ENCODE measurements at places on chromosomes 12 and 14. TPM values are rescaled to one million over a fixed set of nuclear protein-coding genes. Genes with fewer than 3 reads are reported as not detected.
A peak's percentile ranks its signal among the peaks of the same experiment; 100 is the strongest.

GRCh38 chr12:123076604-123077297 lies 74.1 kb downstream of the PITPNM2 start:
- DNase-seq = no peak

DNA sequence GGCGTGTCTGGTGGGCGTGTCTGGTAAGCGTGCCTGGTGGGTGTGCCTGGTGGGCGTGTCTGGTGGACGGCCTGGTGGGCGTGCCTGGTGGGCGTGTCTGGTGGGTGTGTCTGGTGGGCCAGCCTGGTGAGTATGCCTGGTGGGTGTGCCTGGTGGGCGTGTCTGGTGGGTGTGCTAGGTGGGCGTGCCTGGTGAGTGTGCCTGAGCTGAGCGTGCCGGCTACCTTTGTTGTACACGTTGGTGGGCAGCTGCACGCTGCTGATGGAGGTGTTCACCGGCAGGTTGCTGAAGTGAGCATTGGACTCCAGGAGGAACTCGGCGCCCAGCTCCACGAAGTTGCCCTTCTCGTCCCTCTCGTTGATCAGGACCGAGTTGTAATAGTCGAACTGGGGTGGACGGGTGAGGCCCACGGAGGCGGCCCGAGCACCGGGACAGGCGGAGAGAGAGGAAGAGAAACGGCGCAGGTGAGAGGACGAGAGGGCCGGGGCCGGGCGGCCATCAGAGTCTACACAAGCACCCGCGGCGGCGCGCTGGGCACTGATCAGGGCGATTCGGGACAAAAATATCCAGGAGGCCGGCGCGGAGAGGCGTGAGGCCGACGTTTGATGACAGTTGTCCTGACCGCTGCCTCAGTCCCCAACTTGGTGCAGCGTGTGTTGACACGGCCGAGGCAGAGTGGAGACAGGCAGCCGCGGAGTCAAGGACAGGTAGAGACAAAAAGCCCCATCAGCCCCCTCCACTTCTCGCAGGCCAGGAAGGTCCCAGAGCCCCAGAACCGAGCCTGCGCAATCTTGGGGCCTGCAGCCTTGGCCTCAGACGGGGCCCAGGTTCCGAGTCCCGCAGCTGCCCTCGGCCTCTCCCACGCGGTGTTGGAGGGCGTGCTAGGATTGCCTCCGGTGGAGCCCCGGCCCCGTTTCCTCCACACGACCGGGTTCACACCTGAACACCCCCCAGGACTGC lies 10.5 kb downstream of the CACNA2D4 start:
- DNase-seq = no peak

DNA sequence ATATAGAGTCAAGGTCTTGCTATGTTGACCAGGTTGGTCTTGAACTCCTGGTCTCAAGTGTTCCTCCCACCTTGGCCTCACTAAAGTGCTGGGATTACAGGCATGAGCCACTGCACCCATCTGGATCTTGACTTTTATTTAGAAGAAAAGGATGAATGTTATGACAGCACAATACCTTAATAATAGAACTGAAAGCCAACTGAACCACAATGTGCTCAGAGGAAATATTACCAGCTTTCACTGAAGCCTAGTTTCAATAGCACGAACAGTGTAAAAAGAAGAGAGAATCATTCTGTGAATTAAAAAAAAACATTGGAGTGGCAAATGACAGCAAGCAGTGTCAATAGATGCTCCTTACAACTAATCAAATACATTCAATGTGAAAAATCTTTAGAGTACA lies 239.2 kb upstream of the RMST start:
- DNase-seq = no peak

- no peak for DNase-seq
These were observed 76.7 kb upstream of the RFLNA start for GRCh38 chr12:124218243-124218560.

DNA sequence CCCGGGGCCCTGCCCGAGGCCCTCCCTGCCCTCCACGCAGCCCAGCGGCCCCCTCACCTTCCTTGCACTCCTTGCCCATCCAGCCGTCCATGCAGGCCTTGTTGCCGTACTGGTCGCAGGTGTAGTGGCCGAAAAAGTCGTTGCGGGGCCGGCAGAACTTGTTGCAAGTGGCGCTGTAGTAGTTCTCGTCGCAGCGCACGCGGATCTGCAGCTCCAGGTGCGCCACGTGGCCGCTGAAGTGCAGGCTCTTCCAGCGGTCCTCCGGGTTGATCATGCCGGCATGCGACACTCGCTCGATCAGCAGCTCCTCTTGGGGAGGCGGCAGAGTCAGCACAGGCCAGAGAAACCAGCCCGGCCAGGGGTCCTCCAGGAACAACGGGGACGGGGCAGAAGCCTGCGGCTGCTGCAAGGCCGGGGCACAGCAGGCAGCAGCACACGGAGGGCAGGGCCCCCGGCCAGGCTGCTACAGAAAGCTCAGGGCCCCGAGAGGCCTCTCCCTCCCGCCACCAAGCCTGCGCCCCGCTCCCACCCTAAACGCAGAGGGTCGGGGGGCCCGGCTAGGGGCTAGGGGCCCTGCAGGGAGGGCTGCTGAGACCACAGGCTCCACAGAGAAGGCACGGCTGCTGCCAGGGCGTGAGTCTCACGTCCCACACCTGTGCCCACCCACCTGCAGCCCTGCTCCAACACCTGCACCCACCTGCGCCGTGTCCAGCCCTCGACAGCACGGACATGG lies 12.7 kb downstream of the JAG2 start:
- no peak for DNase-seq

- DNase-seq = no peak
These were observed 61.8 kb downstream of the FBXL14 start for GRCh38 chr12:1532375-1533165.

- no peak for DNase-seq
These were observed 34.6 kb downstream of the XRCC3 start for GRCh38 chr14:103680491-103681231.

DNA sequence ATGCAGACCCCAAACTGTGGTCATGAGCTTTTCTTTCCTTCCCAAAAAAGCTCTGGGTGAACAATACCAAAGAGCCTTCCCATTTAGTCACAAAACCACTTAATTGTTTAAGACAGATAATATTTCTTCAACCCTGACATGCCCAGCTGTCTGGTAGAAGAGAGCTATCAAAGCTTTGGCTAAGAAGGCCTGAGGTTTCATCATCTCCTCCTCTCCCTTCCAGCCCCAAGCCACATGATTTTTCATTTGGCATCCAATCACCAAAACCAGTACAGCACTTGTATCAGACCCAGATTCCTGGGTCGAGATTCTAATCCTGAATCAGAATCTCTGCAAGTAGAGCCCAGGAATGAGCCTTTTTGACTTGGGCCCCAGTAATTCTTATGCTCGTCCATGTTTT lies 199.6 kb upstream of the TMEM260 start:
- no peak for DNase-seq

DNA sequence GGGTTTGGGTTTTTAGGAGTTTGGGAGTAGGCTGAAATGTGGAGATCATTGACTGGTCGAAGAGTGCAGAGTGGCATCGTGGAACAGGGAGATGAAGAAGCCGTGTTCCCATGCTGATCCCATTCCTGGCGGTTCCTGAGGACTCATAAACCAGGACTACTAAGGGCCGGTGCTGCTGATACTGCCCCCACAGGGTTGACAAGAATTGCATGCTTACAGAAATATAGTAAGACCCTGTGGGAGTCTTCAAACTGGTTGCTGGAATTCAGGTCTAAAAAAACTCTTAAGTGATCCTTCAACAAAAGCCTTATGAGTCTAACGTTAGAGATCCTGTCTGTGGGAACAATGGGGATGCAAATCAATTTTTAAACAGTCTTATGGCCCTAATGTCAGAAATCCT lies 64.0 kb upstream of the ARHGAP5 start:
- no peak for DNase-seq

DNA sequence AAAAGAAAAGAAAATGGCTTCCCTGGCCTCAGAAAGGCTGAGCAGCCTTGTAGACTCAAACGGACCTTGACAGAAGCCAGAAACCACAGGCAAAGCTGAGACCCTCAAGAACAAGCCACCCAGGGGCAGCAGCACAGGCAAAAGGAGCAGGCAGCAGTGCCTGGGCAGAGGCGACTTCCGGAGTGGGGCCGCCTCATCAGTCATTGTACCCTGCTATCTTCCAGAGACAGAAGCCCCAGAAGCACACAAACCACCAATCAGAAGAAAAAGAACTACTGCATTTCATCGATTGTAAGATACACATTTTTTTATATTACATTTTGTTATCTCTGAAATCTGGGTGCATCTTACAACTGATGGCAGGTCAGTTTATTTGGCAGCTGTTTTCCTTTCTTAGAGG lies 58.2 kb upstream of the ZFP36L1 start:
- no peak for DNase-seq

DNA sequence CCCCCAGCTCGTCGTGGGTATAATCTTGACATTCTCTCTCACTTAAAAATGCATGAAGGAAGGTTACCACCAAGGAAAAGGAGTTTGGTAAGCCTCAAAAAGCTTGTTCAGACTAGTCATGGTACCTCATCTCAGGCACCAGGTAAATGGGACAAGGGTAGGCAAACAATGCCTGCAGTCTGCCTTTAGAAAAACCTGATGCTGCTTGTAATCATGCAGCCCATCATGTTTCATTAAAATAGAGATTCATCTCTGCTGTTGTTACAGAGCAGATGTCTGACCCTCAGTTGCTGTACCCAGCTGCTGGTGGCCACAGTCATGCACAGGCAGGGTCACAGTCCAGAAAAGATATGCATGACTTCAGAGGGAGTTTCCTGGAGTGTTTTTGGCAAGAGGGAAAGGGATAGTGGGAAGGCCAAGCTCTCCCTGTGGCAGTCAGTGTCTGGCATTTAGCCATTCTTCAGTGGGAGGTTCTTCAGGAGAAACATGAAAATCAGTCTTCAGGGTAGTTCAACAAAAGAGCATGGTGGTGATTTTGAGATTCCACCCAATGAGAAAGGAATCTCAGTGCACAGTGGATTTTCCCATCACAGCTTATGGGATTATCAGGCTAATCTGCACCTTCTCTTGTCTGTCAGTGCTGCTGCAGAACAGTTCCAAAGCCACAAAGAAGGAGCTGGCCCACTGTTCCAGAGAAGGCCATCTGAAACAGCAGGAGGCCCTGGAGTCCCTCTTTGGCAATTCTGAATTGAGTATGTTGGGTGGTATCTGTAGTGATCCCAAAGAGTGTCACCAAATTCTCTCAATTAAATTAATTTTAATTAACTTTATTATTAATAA lies 202.7 kb upstream of the FRMD6 start:
- DNase-seq = peak; percentile 40

DNA sequence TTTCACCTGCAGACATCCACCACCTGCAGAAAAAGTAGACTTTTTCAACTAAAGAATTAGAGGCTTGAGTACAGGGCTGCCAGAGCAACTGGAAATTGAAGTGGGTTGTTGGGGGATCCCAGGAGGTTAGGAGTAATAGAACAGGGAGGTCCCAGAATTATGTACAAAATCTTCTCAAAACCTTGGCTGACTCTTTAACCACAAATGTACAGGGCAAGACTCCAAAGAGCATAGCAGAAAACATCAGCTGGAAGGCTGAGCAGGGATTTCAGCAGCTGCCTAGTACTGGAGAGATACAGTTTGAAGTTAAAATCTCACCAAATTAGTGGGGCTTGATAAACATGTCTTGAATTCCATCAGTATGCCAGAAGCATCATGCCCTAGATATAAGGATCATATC lies 191.6 kb downstream of the CRADD start:
- peak; percentile 58 for DNase-seq

DNA sequence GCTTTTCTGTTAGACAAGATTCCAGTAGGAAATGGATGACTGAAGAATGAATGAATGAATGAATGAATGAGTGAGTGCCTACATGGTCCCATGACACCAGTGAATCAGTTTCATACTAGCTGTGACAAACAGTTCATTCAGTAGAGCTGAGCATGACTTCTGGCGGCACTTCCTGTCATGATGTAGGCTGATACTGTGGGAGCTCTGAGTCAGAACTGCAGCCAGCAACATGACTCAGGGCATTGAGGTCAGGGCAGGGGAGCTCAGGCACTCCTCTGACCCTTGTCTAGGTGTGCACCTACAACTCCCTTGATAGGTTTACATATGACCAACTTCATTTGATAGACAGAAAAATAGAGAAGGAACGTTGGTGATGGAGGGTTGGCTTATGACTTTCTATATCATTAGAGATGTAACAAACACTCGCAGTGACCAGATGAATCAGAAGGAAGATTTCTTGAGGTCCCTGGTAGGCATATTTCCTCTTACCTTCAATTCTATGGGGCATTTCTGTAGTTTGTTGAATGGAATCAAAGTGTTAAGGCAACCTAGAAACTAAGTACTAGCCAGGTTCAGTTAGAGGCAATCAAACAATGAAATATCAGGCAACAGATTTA lies 139.3 kb upstream of the ARHGAP5 start:
- DNase-seq = no peak

DNA sequence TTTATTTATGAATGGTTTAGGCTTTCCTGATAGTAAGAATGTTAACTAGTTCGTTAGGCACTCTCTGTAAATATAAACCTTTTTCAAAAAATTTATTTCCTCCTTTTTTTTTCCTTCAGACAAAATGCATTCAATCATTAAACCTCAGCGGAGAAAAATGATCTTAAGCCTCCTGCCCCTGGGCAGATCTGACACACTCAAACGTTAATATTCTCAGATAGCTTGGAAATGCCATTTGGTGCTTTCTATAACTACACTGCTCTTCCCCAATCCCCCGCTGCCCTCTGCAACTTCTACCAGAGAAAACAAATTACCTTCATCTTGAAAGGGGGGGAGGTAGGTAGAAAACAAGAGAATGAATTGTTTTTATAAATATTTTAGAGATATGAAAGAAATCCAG lies 521.2 kb downstream of the MED13L start:
- DNase-seq = no peak

GRCh38 chr12:132178801-132179401 lies 34.6 kb downstream of the NOC4L start:
- DNase-seq = no peak

GRCh38 chr12:51832354-51833107 lies 16.0 kb downstream of the FIGNL2 start:
- DNase-seq = no peak

- DNase-seq = no peak
These were observed 1183.7 kb downstream of the AACS start for GRCh38 chr12:126248871-126249403.

- DNase-seq = no peak
These were observed 592.9 kb downstream of the FSCB start for GRCh38 chr14:43914041-43914693.

GRCh38 chr12:112182499-112182898 lies 57.1 kb downstream of the TRAFD1 start:
- DNase-seq = no peak

GRCh38 chr14:51086044-51086443 lies 8.9 kb downstream of the TRIM9 start:
- DNase-seq = no peak

GRCh38 chr14:50012644-50013043 lies 103.7 kb downstream of the VCPKMT start:
- DNase-seq = no peak

DNA sequence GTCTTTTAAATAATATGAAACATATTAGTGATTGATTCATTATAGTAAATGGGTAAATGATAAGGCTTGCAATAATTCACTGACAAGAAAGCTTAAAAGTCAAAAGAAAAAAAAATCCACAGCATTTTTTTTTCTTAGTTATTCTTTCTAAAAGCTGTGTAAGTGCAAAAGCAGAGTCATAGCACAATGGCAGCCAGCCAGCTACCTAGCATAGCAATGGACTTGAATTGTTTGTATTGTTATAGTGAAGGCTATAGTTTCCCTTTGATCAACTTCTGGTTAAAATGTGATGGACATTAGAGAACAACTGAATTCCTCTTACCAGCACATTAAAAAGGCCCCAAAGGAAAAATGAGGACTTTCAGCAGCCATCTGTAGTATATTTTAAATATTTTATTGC lies 232.1 kb downstream of the NAV3 start:
- DNase-seq = peak; percentile 22

Gene PRPH
- 1.4 TPM for polyA plus RNA-seq

Gene PDE6H
- not detected for polyA plus RNA-seq

Gene ZNF641
- 14.8 TPM for polyA plus RNA-seq

Gene SOAT2
- polyA plus RNA-seq = 0.10 TPM

Gene CPNE6
- polyA plus RNA-seq = not detected

Gene CABP1
- polyA plus RNA-seq = 2.5 TPM

Gene LRRIQ1
- 0.27 TPM for polyA plus RNA-seq
